Esophagus squamous epithelium (tissue), 5 donors: ENCODE measurements at places on chromosomes 1 and 21. TPM values are rescaled to one million over a fixed set of nuclear protein-coding genes. Genes with fewer than 3 reads are reported as not detected.

GRCh38 chr21:43361127-43361492 is 65.8 kb downstream of the SIK1 start:
- DNase-seq = no peak

- DNase-seq = no peak
Measured at GRCh38 chr1:54812801-54813484, 11.8 kb upstream of the TTC22 start.

GRCh38 chr21:33971492-33972013 is 55.9 kb upstream of the ATP5PO start:
- no peak for DNase-seq

The C1QTNF12 gene
- total RNA-seq = not detected

The RGL1 gene
- 2.3 TPM for total RNA-seq

The SH2D1B gene
- total RNA-seq = 2.7 TPM

DNA sequence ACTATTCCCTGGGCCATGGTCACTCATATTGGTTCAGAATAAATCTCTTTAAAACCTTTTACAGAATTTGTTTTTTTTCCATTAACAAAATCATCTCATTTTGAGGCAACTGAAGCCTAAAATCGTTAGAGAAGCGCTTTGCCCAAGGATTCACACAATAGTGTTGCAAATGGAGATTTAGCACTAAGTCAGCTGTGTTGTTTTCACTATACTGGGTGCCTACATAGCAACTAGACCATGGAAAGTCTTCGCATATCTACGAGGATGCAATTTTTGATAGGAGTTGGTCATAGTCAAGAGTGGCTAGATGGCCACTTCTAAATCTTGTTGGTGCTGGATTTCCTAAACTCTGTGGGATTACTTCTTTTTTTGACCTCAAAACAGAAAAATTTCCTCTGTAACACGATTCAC is 530 bp upstream of the TIPRL start:
- DNase-seq = no peak

DNA sequence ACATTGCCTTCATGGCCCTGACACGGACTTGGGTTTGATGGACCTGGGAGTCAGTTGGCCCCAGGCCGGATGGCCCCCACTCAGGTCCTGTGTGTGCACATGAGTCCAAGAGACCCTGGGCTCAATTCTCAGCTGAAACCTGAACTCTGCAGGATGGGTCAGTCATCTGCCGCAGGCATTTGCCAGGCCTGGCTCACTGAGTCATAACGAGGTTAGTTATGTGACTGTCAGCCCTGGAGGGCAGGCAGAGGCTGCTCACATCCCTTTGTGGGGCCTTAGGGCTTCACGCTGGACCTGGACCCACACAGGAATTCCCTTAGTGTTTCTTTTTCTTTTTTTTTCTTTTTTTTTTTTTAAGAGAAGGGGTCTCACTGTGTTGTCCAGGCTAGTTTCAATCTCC is 46.5 kb downstream of the PSMG1 start:
- no peak for DNase-seq

GRCh38 chr1:118841521-118841920 is 146.6 kb downstream of the TBX15 start:
- no peak for DNase-seq

GRCh38 chr1:153922972-153923925 is at the start of gene GATAD2B:
TSS of gene GATAD2B (minus strand) at chr1:153922972. CDS start at chr1:153828347, 94,625 bp downstream.
- peak; percentile 97 for DNase-seq

DNA sequence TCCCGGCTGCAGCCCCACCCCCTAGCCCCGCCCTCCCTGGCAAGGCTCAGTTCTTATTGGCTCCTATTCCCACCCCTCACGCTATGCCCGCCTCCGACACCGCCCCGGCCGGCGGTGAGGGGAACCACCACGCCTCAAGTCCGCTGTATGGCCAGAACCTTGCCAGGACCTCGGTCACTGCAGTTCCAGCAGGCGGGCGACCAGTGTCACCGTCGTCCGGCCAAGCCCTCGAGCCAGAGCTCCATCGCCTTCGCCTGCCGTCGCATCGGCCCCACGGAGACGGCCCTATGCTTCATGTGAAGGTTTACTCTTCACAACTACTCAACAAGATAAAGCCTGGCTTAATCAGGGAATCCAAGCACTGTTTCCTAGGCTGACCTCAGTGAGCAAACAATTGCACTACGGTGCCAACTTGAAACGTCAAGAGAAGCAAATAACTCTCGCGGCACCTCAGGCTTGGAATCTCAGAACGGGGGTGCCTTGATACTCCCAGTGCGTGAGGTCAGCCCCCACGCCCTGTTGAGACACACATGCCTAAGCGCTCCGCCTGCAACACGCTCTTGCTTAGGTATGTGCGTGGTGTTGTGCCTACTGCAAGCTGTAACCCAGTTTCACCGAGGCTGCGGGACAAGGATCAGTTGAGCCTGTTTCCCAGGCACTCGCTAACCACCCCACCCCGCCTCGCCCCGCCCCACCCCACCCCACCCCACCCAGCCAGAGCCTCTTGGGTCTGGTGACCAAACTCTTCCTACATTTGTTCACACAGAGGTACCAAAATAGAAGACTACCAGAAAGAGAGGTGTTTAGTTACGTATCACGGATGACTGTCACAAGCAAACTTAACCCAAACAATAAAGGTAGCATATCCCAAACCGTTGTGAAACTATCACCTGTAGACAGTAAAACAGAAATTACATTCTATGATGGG is 498 bp upstream of the DENND2C start:
- DNase-seq = peak; percentile 67

GRCh38 chr1:58513956-58514355 is 32.6 kb downstream of the OMA1 start:
- DNase-seq = no peak

DNA sequence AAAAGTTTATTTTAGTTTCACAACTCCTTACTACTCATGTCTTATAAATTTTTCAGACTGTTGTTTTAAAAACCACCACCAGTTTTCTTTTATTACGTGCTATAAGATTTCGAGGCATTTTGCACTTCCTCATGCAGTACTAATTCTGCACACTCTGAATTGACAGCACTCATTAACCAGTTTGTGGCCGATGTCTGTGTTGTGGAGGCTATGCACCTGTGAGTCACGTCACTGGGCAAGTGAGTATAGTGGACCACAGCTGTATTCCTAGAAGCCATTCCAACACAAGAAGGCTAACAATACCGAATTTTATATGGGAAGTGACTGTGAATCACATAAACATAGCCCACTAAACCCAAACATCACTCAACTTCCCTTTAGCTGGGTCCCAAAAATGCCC is 21.0 kb upstream of the SPATA6 start:
- DNase-seq = no peak

- DNase-seq = no peak
Measured at GRCh38 chr1:209104646-209105045, 478.9 kb upstream of the CAMK1G start.

The HCRTR1 gene
- not detected for total RNA-seq

DNA sequence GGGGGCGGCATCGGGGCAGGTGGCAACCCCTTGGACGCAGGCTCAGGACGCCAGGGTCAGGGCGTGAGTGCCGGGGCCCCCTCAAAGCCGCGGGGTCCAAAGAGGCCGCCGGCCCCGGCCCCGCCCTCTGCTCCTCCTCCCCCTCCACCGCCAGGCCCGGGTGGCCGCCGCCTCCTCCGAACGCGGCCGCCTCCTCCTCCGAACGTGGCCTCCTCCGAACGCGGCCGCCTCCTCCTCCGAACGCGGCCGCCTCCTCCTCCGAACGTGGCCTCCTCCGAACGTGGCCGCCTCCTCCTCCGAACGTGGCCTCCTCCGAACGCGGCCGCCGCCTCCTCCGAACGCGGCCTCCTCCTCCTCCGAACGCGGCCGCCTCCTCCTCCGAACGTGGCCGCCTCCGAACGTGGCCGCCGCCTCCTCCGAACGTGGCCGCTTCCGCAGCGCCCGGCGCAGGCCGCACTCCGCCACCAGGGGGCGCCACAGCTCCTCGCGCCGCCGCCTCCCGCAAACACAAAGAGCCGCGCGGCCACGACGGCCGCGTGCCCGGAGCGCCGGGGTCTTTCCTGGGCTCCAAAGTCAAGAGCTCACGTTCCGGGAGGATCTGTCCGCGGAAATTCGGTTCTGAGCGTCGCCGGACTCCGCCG is 19.3 kb upstream of the SAMD11 start:
- DNase-seq = no peak

GRCh38 chr1:242743983-242744780 is 219.7 kb upstream of the PLD5 start:
- DNase-seq = no peak

DNA sequence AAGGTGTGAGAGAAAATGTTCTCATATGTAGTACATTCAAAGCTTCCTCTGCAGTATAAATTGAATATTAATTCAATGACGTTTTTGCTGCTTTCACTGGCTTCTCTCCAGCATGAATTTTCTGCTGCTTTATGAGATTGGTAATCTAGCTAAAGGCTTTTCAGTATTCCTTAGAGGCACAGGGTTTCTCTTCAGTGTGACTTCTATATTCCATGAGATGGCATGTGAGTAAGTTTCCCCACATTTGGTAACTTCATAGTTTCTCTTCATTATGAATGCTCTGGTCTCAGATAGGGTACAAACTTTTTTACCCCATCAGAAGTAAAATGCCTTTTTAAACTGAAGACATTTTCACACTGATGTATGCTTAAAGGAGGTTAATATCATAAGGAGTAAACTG is 10.4 kb upstream of the KLF18 start:
- no peak for DNase-seq

The SPATA46 gene
- not detected for total RNA-seq

- no peak for DNase-seq
Measured at GRCh38 chr1:230072296-230072695, 5.3 kb downstream of the GALNT2 start.

The KCNH1 gene
- total RNA-seq = not detected

DNA sequence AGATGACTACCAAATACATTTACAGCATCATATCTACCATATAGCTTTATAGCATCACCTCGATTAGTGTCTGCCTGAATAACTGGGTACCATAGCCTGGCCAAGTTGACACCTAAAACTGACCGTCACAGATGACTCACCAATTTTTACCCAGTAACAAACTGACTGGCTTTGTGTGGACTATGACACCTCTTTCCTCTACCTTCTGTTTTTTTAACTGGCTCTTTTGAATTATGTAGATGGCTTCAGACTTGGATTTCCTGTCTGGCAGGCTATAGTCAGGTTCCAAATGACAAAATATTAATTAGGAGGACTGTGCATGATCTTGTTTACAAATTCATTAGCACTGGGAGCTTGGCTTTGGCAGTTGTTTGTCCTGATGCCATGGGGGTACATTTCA is 360.3 kb downstream of the TGFB2 start:
- no peak for DNase-seq

DNA sequence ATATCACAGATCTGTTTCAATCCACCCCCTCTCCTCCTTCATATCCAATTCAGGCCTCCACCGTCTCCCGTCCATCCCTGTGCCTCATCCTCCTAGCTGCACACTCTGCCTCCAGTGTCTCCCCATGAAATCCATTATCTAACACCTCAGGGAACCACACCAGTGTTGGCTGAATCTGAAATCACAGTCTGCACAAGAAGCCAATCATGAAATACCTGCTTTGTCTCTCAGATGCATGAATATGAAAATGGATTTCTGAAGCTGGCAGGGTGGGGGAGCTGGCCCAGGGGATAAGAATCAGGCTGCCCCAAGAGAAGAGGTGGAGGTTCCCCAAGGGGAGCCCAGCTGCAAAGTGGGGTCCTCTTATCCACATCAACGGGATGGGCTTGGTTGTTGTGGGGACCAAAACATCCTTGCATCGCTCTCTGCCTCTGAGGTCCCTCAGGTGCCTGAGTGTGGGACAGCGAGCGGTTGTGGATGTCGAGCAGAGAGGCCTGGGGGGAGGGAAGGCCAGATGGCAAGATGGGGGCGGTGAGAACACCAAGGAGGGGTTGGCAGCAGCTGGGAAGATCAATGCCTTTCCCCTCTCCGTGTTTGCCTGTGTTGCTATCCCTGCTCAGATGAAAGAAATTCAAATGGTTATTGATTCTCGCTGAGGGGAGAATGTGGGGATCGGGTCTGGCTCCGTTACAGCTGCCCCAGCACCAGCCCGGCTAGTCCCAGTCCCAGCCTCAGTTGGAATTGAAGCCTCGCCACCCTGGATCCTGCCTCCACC is 237.3 kb upstream of the POU3F1 start:
- DNase-seq = no peak

GRCh38 chr1:166170726-166171125 is 3.9 kb upstream of the FAM78B start:
- no peak for DNase-seq

The FCGR3A gene
- 0.23 TPM for total RNA-seq

DNA sequence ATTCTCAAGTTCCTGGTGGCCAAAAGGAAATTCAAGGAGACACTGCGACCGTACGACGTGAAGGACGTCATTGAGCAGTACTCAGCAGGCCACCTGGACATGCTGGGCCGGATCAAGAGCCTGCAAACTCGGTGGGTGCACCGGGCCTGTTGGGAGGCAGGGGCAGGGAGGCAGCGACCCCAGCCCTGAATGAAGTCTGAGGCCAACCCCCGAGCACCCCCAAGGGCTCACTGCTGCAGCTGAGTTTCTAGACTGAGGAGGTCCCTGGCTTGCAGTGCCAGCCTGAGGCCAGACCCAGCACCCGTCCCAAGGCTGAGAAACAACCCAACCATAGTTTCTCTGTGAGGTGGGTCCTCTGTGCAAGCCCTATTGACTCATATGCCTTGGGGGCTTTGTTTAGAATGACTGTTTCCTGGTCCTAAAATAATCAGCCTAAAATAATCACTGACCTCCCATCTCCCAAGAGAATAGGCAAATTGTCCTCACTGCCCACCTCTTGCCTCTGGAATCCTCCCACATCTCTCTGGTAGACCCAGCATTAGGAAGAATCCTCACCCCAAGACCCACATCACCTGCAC is 27.1 kb downstream of the CITED4 start:
- DNase-seq = no peak

The CD52 gene
- 1.9 TPM for total RNA-seq

GRCh38 chr1:115222616-115223402 is 115.2 kb downstream of the NGF start:
- no peak for DNase-seq

The ASPM gene
- total RNA-seq = 10.1 TPM

GRCh38 chr21:20250337-20250736 is 747.9 kb upstream of the NCAM2 start:
- DNase-seq = no peak

DNA sequence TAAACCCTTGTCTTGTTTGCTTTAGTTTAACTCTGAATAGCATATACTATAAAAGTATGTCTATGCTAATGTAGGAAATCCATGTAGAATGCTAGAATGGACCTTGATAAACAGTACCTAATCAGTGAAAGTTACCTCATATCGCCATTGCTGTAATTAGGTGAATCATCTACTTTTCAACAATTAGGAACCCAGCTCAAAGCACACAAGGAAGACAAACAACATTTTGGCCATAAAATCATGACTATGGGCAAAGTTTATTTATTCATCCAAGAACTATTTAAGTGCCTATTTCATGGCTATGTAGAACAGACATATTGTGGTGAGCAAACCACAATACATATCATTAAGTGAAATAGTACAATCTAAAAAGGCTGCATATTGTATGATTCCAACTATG is 1043.2 kb downstream of the BRINP3 start:
- DNase-seq = no peak

DNA sequence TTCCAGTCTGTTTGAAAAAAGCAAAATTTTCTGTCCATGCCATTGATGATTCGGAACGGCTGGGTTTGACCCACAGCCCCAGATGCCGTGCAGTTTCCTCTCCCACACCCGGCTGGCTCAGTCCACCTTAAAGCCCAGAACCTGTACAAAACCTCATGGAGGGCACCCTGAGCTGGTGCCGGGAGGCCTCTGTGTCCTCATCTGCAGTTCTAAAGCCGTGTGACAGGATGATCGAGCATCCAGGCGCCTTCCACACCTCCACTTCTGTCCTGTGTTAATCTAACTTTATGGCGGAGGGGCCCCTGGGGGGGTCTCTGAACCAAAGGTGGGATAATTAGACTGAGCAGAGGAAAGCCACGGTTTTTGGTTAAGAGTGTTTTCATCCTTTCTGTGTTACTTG is 49.6 kb downstream of the SLC37A1 start:
- no peak for DNase-seq
